ENCODE measurements at places on chromosomes 12 and 14. TPM values are rescaled to one million over a fixed set of nuclear protein-coding genes. Genes with fewer than 3 reads are reported as not detected.

GRCh38 chr12:13000925-13001774, 1.1 kb upstream of the HEBP1 start:
- peak; percentile 82 for DNase-seq

DNA sequence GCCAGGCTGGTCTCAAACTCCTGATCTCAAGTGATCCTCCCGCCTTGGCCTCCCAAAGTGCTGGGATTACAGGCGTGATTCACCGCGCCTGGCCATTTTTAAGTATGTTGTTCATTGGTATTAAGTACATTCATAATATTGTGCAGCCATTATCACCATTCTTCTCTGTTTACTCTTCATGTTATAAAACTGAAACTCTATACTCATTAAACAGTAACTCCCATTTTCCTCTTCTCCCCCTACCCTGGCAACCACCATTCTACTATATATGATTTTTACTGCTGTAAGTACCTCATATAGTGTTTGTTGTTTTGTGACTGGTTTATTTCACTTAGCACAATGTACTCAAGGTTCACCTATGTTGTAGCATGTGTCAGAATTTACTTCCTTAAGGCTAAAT, 23.1 kb downstream of the METAP2 start:
- DNase-seq, result no peak

The AQP2 gene
- total RNA-seq, result not detected

DNA sequence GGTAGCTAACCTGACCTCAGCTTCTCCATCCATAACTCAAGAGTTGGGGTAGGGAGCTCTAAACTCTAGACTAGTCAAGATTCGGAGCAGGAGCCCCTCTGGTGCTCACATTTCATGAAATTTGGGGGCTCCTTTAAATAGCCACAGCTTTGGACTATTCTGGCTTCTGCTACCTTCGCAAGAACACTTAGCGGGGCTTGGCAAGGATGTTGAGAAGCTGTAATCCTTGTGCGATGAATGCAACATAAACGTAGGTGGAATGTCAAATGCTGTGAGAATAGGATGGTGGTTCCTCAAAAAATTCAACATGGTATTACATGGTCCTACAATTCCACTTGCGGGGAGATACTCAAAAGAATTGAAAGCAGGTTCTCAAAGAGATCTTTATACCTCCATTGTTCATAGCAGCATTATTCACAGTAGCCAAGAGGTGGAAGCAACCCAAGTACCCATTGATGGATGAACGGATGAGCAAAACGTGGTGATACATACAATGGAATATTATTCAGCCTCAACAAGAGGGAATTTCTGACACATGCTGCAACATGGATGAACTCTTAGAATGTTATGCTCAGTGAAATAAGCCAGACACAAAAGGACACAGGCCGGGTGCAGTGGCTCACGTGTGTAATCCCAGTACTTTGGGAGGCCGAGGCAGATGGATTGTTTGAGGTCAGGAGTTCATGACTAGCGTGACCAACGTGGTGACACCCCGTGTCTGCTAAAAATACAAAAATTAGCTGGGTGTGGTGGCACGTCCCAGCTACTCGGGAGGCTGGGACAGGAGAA, 73.8 kb downstream of the ACTN1 start:
- DNase-seq, result no peak

The HOMEZ gene
- 2.0 TPM for total RNA-seq

GRCh38 chr12:5076761-5077160, 33.1 kb downstream of the KCNA5 start:
- DNase-seq, result no peak

DNA sequence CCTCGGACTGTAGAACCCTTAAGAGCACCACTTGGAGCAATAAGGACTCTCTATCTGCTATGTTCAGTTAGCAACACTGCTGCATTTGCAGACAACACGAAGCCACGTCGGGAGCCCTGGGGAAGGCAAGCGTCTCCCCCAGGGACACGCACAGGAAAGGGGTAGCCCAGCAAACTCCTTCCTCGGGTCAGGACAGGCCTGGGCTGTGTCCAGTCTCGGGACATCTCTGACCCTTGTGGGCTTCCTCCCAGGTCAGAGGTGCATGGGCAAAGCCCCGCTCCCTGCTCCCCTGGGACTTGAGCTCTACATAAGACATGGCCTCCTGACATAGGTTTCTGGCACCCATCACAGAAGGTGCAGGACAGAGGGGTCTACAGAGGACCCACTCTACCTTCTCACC, 119.5 kb downstream of the PIWIL1 start:
- no peak for DNase-seq

- DNase-seq, result no peak
Measured at GRCh38 chr14:63418020-63418419, 99.3 kb upstream of the GPHB5 start.

DNA sequence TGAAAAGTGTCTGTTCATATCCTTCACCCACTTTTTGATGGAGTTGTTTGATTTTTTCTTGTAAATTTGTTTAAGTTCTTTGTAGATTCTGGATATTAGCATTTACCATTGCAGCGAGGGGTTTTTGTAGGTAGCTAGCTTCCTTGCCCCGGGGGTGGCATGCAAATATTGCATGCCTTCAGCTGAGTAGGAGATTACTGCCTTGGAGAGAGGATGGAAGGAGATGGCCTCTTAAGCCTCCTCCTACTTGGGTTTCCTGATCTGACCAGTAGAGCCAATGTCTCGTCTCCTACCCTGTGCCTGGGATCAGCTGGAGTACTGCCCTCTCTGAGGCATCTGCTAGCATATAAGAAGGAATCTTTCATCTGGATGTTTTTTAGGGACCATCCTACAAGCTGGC, 134.4 kb upstream of the CCND2 start:
- no peak for DNase-seq

The KIF5A gene
- total RNA-seq, result 42.8 TPM

The ACSS3 gene
- total RNA-seq, result 4.1 TPM

The OR6C2 gene
- total RNA-seq, result not detected

The PPP1R36 gene
- 0.82 TPM for total RNA-seq

The COQ6 gene
- 18.8 TPM for total RNA-seq

DNA sequence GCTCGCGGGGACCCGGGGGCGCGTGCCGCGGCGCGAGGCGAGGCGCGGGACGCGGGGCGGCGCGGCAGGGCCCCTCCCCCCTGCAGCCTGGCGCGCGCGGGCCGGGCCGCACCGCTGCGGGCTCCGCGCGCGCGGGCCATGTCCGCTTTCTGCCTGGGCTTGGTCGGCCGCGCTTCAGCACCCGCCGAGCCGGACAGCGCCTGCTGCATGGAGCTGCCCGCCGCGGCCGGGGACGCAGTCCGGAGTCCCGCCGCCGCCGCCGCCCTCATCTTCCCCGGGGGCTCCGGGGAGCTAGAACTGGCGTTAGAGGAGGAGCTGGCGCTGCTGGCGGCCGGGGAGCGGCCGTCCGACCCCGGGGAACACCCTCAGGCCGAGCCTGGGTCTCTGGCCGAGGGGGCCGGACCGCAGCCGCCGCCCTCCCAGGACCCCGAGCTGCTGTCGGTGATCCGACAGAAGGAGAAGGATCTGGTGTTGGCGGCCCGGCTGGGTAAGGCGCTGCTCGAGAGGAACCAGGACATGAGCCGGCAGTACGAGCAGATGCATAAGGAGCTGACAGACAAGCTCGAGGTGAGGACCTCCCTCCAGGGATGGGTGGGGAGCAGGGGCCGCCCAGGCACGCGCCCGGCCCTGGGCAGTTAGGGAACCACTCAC, 820 bp downstream of the BICDL1 start:
- DNase-seq, result no peak

The PRR4 gene
- 1.2 TPM for total RNA-seq

GRCh38 chr14:73710737-73711136, 3.4 kb downstream of the PNMA1 start:
- no peak for DNase-seq

GRCh38 chr12:93563807-93564538, 8.5 kb upstream of the SOCS2 start:
- no peak for DNase-seq

The CLEC1B gene
- not detected for total RNA-seq

DNA sequence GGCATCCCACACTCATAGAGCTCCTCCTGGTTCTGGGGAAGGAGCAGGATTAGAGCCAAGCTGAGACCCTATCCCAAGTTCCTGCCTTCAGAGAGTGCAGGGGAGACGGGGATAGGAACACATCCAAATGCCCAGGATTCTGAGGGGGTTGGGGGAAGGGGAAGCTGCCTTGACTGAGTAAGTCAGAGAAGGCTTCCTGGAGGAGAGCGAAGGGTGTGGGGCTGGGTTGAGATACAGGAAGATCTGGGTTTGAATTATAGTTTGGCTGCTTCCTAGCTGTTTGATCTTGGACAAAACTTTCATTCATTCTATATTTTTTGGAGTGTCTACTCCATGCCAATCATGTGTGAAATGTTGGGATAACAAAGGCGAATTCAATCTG, 8.0 kb upstream of the AQP2 start:
- DNase-seq, result no peak

GRCh38 chr12:19382563-19382962, 56.7 kb upstream of the AEBP2 start:
- no peak for DNase-seq

- no peak for DNase-seq
Measured at GRCh38 chr12:109462868-109463692, 14.0 kb downstream of the KCTD10 start.

The C3AR1 gene
- total RNA-seq, result 1.6 TPM

The TMEM132C gene
- total RNA-seq, result 4.1 TPM

- no peak for DNase-seq
Measured at GRCh38 chr14:54803396-54803795, 99.2 kb downstream of the GCH1 start.

- DNase-seq, result no peak
Measured at GRCh38 chr12:91205811-91206210, 23.2 kb upstream of the DCN start.

GRCh38 chr14:95564060-95564459, 29.2 kb downstream of the GLRX5 start:
- DNase-seq, result no peak

DNA sequence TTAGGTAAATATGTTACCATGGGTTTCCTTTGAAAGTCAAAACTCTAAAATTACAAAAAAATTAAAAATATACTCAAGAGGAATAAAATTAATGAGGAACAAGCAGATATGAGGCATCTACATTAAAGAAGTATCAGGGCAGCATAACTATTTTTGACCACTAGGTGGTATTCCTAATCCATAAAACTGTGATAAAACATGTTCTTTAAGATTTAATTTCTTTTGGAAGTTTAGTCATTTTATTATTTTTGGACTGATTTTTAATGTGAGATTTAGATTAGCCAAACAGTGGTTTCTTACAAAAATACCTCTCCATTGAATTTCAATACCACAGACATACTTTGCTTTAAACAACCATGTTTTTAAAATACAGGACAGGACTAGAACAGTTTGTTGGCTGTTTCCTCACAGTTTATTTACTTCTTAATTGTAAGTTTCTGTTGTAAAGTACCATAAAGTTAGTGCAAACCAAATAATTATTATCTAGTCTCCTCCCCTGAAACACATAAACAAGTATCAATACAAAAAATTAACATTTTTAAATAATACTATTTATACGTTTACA, 49.8 kb downstream of the NTS start:
- no peak for DNase-seq

The TRIM9 gene
- total RNA-seq, result 28.5 TPM

The SYNDIG1L gene
- 6.9 TPM for total RNA-seq

- no peak for DNase-seq
Measured at GRCh38 chr14:19920021-19920657, at the start of gene OR4K5. TSS of gene OR4K5 (plus strand) at chr14:19920607. CDS start at chr14:19920607, 0 bp downstream.

The LHX5 gene
- total RNA-seq, result 0.41 TPM

DNA sequence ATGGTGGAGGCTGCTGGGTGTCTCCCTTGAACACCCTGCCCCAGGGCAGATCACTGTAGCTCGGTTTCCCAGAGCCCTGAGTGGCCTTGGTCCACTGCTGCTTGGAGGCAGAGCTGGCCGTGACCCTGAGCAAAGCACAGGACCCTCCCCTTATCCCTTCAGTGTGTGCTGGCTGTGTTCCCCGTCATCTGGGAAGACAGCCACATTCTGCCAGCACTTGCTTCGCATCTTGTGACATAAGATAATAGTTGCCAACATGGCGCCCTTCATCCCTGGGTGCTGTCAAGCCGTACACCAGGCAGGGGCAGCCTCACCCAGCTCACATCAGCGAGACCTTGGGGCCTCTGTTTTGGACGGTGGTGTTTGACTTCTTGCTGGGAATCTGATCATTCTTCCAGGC, 12.1 kb upstream of the ALDH2 start:
- DNase-seq, result no peak

DNA sequence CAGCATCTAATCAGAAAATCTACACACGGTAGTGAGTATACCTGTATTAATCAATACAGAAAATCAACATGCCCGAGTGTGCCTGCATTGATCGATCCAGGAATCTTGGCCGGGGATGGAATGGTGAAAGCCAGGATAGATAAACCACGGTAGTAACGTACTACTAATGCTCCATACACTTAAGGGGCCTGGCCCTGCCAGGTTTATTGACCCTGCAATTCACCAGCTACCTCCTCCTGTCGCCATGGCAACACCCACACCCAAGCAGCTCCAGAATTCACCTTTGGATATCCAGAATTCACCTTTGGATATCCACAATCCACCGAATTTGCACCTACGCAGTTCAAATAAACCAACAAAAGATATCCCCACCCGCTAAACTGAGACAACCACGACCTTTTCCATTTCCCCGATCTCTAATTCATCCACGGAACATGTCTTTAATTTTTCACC, 14.8 kb upstream of the CALM1 start:
- no peak for DNase-seq

GRCh38 chr12:103558879-103559278, 28.2 kb upstream of the STAB2 start:
- DNase-seq, result no peak

GRCh38 chr12:123873793-123874192, 98.8 kb downstream of the CCDC92 start:
- no peak for DNase-seq

The LPAR5 gene
- total RNA-seq, result 0.41 TPM

DNA sequence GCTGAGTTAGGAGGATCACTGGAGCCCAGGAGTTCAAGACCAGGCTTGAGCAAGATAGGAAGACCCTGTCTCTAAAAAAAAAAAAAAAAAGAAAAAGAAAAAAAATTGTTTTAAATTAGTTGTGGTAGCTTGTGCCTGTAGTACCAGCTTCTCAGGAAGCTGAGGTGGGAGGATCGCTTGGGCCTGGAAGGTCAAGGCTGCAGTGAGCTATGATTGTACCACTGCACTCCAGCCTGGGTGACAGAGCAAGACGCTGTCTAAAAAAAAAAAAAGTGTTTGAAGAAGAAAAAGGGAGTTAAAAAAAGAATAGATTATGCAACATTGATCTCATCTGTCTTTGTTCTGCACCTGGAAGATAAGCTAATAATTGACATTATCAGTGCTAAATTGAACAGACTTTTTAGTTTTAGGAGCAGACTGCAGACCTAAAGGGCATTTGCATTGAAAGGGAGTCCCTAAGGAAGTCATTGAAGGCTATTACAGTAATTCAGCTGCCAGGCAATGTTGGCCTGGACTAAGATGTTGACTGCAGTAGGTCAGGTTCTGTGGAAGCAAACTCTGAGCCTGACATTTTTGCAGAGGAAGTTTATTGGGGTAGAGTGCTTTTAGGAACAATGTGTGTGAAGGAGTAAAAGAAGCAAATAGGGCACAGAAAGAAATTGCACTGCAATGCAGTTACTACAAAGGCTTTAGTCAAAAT, 215.8 kb downstream of the PCNX1 start:
- DNase-seq, result no peak
